Prostate gland (tissue), 2 donors: ENCODE measurements at places on chromosomes 2 and 18.
A peak's percentile ranks its signal among the peaks of the same experiment; 100 is the strongest.

- DNase-seq = peak; percentile 62
These were observed 1.2 kb upstream of the NPAS2 start for GRCh38 chr2:100818606-100819369.

GRCh38 chr2:210188190-210188589, 17.0 kb upstream of the KANSL1L start:
- DNase-seq = no peak

GRCh38 chr2:9160732-9161131, 45.9 kb upstream of the ASAP2 start:
- DNase-seq = no peak

GRCh38 chr2:175836361-175836760, 165.7 kb downstream of the LNPK start:
- no peak for DNase-seq

DNA sequence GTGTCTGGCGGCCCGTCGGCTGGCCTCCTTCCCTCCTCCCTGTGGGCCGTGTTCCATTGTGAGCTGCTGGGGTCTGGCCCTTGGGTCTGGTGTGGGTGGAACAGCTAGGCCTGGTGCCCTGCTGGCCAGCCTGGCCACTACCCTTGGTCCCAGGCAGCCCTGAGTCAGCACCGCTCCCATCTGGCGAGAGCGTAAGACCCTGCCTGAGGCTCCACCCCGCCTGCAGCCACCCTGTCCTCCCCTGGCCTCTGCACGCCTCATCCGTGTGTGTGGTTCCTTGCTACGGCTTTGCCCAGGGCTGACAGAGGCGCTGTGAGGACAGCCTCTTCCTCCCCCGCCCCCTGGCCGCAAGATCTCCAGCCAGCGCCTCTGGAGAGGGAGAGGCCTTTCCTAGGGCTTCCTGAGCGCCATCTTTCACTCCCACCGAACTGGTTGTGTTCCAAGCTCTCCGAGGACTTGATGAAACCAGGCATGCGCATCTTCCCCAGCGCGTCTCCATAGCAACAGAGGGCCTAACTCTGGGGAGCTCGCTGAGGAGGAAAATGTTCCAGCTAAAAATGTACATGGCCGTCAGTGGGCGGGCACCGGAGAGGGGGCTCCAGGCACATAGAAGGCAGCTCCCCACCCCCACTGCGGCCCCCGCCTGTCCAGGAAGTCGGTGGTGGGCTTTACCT, 83.0 kb downstream of the STPG4 start:
- DNase-seq = no peak

GRCh38 chr2:229425598-229425997, 154.5 kb upstream of the PID1 start:
- no peak for DNase-seq

- no peak for DNase-seq
These were observed 36.8 kb upstream of the ERCC3 start for GRCh38 chr2:127330753-127331152.

- DNase-seq = no peak
These were observed 93.8 kb upstream of the PHLPP1 start for GRCh38 chr18:62621546-62621945.

GRCh38 chr2:169361706-169362117, 622 bp downstream of the LRP2 start:
- DNase-seq = no peak

DNA sequence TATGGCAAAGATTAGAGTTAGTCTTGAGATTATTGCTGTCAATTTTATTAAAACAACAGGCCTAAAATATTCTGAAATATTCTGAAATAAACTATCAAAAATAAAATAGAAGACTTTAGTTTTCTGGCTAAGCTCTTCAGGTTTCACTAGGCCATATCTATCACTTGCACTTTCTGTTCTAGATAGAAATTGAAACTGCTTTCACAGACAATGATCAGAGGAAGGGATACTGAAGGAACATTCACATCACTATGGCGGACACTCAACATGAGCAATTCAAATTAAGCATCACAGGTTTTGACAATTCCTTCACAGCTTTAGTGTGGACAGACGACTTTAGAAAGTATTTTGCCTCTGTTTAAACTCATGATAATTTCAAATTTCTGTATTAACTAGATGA, 586.4 kb upstream of the REG3G start:
- DNase-seq = no peak

- DNase-seq = no peak
These were observed 364.4 kb upstream of the CYRIA start for GRCh38 chr2:17030047-17030446.

GRCh38 chr2:178385595-178386148, 65.3 kb downstream of the PRKRA start:
- no peak for DNase-seq

- DNase-seq = no peak
These were observed 660.7 kb downstream of the DSC3 start for GRCh38 chr18:30381826-30382225.

DNA sequence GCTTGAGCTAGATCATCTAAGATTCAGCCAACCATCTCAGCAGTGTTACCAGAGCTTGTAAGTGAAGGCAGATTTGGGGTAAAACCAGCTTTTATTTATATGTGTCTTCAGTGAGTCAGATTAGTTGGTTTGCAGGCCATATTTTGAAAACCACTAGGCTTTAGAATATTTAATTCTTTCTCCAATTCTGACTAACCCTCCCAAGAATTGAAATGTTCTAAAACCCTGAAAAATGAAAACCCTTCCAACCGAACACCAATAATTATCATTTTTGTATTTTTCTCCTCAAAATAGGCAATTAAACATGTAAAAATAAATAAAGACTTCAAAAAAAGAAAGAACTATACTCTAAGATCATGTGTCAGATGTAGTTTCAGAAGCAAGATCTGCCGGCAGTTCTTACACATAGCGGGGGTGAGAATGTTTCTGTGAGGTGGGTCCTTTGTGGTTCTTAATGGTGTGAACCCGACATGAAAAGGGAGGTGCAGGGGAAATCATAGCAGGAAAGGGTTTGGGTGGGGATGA, 14.2 kb downstream of the PLEK start:
- no peak for DNase-seq

DNA sequence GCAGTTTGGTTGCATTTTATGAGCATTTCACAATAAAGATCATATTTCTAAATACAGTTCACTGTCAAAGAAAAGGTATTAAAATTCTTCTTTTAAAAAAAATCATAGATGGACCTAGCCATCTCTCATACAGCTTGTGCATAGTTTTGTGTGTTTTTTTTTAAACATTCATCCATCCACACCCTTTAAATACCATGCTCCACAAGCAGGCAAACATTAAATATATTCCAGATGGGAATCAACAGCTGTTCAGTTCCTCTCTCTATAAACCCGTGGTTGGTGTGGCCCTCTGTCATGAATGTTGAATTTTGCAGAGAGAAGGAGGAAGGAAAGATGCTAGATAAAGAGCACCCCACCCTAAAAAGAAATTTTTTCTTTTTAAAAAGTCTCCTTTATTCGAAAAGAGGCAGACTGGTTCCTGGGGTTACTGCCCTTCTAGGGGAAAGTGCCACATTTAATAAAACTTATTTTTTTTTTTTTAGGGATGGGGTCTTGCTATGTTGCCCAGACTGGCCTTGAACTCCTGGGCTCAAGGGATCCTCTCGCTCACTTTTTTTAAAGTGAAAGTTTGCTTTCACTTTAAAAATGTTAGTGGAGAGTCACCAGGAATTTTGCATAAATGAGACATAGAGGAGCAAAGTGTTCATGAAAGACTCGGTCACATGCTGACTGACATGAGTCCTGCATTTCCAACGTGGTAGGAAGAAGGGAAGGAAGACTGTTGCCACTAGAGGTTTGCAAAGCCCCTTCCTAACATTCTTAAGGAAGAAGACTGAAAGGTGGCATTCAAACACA, 73.9 kb upstream of the LMAN1 start:
- DNase-seq = no peak

- peak; percentile 61 for DNase-seq
These were observed 56.0 kb downstream of the TEX44 start for GRCh38 chr2:231648579-231649174.

GRCh38 chr2:96546321-96546720, 9.8 kb downstream of the ARID5A start:
- DNase-seq = no peak

DNA sequence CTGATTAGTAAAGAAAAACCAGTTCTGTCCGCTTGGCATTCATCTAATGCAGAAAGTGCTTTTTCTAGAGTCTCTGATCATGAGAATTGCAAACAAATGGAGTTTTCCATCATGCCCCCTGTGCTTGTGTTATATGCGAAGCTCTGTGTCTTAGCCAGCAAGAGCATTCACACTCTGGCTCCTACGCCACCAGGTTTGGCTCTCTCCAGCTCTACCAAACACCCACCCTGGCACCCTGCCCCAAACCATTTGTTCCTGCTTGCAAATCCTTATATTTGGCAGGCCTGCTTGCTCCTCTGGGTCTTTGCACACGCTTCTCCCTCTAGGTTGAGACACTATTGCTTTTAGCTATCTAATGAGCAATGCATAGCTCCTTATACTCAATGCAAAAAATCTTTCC, 204.1 kb upstream of the CYRIA start:
- DNase-seq = peak; percentile 51

- no peak for DNase-seq
These were observed 23.9 kb downstream of the DYSF start for GRCh38 chr2:71477231-71477691.

DNA sequence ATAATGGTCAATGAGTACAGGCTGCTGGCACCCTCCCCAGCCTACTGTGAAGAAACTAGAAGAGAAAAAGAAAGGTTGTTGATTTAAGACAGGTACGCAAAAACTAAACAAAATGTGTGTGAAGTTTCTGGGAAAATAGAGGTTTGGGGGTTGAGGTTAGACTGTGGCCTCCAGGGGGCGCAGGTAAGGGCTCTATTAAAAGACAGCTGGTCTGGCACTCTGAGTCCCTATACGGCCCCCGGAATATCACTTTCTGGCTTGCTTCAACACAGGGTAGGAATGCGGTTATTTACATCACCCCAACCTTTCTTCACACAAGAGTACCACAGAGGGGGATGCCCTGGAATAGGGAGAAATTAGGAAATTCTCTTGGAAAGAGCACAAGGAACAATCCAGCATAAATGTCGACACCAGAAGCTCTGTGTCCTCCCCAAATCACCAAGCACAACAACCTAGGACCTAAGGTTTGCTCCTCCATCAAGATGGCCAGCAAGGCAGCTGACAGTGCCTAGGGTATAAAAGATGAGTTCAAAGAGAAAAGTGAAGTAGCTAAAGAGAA, 480.8 kb upstream of the KLHL29 start:
- DNase-seq = no peak

GRCh38 chr18:5626130-5626880, 82.5 kb upstream of the EPB41L3 start:
- DNase-seq = no peak

DNA sequence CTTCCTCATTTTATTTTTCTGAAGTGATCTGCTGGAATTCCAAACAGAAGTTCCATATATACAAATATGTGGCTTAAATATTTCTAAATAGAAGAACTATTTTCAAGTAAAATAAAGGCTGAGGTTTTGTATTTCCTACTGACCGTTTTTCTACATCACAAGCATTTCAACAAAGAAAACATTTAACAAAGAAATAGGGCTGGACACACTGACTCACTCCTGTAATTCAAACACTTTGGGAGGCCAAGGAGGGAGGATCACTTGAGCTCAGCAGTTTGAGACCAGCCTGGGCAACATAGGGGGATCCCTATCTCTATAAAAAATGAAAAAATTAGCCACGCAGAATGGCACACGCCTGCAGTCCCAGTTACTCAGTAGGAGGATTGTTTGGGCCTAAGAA, 44.6 kb downstream of the TANK start:
- DNase-seq = no peak

- no peak for DNase-seq
These were observed 226.9 kb upstream of the TNP1 start for GRCh38 chr2:217086718-217087117.

DNA sequence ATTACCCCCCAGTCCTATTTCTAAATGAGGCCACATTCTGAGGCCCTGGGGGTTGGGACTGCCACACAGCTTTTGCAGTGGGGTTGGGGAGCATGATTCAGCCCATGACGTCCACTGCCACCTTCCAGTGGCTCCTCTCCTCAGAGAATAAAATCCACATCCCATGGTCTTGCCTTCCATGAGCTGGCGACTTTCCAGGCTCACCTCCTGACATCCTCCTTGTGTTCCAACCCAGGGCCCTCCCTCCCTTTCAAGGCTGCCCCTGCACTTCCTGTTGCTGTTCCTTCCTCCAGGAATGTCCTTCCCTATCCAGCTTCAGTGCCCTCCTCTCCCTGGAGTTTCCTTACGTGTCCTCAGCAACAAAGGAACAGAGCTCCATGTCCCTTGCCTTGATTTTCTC, 187.3 kb upstream of the ID2 start:
- no peak for DNase-seq

DNA sequence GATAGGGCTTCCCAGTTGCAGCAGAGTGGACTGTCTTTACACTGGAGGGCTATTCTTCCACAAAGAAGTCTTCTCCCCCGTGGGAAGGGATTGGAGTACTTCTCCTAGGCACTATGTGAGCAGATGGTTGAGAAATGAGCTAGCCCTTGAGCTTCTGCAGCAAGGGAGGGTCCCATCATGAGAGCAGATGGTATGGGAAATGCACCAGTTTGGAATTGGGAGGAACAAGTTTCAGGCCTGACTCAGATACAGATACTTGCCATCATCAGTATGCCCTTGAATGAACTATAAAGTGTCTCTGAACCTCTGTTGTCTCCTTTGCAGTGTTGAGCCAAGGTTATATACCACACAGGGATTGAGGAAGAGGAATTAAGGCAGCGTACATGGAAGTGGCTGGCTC, 757.4 kb downstream of the RNF144A start:
- no peak for DNase-seq

DNA sequence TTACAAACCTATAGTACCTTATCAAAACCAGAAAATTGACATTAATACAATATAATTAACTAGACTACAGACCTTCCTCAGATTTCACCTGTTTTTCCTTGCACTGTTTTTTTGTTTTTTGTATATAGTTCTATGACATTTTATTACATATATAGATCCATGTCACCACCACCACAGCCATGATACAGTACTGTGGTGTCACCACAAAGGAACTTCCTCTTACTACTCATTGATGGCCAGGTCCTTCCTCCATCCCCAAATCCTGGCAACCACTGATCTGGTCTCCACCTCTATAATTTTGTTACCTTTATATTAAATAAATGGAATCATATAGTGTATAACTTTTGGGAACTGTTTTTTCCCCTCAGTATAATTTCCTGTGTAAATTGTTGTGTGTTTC, 19.4 kb upstream of the ATP6V1B1 start:
- DNase-seq = no peak
